NCI-H1930 (cell line): ENCODE measurements at places on chromosomes 2 and 18.
A peak's percentile ranks its signal among the peaks of the same experiment; 100 is the strongest.

GRCh38 chr18:3350566-3351527 is 88.9 kb downstream of the MYL12B start:
- no peak for DNase-seq

DNA sequence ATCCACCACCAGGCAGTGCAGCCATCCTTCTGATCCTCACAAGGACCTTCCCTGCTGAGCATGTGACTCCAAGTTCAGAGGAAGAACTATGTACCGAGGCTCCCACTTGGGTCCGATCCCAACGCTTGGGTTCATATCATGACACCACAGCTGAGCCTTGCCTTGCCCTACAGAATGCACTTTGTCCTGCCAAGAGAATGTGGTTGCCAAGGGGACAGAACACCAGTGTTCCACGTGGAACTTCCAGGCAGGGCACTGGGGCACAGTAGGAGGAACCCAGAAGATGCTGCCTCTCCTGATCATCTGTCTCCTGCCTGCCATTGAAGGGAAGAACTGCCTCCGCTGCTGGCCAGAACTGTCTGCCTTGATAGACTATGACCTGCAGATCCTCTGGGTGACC is at the start of gene TEX51:
Gene TEX51 (plus strand): TSS at position 255 of the 400 bp plus-strand sequence. CDS start 29 bp downstream, at position 284.
- no peak for DNase-seq

DNA sequence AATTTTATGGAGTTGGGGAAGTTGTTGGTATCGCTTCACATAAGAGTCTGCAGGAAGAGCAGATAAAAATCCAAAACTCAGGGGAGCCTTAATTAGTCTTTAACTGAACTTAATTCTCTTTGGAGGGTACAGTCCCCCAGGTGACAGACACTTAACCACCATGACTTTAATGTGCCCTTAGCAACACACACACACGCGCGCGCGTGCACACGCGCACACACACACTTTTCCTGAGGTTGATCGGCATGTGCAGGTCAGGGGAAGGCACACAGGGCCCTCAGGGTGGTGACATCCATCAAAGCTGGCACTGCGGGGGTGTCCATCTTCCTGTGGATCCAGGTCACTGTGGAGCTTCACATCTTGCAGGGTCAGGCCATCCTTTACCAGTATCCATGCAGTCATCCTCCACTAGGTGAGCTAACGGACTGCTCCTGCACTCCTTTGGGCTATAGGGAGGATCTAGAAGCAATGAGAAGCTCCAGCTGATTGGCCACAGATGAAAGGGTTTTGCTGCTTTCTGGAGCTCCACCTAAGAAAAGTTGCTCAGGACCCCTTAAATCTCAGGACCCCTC is 21.9 kb upstream of the NCK2 start:
- no peak for DNase-seq

DNA sequence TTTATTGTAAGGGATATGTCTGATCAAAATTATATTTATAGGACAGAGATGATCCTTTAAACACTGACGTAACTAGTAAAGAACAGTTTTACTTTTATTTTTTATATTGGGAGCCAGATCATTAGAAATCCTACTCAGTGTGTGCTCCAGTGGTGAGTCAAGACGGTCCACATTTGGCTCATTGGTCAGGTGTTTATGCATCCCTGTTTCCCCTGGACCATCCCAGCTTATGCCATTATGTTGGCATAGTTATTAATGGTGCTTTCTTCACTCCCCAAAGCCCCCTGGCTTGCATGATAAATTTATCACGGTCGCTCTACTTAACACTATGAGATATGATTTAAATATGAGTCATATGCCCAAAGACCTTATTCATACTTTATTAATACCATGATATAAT is 293.4 kb downstream of the XIRP2 start:
- DNase-seq, result no peak

DNA sequence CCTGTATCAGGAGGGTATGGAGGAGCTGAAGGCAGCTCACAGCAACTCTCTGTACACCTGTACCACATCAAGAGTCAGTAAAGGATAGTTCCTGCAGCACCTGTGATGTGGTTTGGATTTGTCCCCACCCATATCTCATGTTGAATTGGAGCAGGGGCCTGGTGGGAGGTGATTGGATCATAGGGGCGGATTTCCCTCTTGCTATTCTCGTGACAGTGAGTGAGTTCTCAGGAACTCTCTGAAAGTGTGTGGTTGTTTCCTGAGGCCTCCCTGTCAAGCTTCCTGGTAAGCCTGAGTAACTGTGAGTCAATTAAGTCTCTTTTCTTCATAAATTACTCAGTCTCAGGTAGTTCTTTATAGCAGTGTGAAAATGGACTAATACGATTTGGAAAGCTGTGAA is 28.9 kb downstream of the OSBPL1A start:
- DNase-seq, result no peak

DNA sequence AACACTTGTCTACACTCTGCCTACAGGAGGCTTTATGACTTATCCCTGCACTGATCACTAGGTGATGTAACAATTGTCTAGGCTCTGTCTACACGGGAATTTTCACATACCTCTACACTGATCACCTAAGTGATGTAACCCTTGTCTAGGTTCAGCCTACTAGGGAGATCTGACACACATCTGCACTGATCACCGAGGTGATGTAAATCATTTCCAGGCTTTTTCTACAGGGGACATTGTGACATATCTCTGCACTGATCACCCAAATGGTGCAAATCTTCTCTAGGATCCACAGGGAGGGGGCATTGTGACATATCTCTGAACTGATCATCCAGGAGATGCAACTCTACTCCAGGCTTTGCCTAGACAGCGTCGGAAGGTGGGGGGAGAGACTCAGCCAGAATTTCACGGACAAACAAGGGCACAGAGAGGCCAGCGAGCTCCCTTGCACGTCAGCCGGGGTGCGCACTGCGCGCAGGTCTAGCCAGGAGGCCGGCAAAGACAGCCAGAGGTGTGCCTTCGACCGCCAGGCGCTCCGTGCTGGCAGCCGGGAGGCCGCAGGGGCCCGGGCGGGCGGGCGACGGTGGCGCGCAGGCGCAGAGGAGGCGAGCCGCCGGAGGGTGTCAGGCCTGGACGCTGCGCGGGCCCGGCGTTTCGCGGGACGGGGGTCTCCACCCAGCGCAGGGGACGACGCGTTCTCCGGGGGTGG is 46.9 kb upstream of the USP14 start:
- no peak for DNase-seq

DNA sequence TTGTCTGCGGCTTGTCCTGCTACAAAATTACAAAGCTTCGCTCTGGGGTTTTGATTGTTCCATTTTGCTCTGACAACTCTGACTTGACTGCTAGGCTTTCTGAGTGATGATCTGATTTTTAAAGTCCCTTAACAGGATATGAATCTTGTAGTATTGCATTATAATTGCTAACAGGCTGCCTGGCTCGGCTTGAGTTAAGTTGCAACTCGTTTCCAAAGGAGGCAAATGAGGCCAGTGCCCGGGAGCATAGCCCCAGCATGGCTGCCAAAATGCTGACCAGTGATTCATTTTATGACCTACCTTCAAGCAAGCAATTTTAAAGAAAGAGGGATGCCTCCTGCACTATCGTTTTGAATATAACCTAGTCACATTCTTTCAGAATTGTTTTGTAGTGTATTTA is 135.4 kb downstream of the COL6A3 start:
- DNase-seq, result no peak

DNA sequence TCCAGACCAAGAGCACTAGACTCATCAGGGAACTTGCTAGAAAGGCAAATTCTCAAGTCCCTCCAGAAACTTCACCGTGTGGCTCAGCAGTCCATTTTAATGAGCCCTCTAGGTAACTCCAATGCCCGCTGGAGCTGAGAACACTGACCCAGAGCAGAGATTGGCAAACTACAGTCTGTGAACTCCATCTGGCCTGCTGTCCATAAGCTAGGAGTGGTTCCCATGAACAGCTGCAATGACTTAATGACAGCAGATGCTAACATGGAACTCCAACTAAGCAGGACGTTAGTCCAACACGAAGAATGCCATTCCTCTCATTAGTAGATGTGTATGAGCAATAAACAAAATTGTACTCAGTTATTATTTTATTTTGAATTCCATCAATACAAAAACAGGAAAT is 371.9 kb downstream of the STK39 start:
- no peak for DNase-seq

DNA sequence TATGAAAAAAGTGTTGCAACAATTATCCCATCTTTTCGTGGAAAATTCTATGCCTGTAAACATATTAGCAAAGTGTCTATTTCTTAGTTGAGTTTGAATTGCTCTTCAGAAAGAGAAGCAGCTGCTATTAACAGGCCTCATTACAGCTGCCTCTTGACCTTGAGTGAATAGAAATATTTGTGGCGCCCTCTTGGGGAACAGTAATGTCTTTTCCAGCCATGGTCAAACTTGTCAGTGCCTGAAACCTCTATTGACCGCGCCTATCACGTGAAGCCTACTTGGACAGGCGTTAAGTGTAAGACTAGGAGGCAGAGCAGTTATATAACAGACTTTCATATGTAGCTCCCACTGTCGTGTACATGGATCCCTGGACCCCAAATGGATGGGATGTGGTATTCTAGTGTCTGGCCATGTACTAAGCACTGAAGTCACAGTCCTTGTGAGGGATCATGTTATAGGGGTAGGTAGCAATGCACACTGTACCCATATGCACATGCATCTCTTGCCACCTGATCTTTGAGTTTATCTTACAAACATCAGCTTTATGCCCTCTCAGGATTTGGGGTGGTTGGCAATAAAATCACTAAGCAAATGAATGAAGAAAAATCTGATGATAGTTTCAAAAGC is 245.0 kb downstream of the PTGR3 start:
- no peak for DNase-seq

DNA sequence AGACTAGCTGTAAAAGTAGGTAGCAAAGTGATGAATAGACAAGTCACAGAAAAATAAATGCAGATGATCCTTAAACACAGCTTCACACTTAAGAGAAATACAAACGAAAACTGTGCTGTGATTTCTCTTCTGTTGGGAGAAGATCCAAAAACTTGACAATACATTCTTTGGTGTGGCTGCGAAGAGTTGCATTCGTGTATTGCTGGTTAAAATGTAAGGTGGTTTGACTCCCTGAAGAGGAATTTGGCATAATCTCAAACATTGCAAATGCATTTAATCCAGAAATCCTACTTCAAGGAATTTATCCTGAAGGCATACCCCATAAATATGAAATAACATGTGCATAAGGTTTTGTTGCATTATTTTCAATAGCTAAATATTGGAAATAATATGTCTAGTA is 7.1 kb downstream of the CCNYL1 start:
- DNase-seq, result no peak

GRCh38 chr2:55363636-55364035 is 56.0 kb downstream of the CCDC88A start:
- peak; percentile 62 for DNase-seq
